ENCODE measurements at places on chromosomes 16 and 17.

DNA sequence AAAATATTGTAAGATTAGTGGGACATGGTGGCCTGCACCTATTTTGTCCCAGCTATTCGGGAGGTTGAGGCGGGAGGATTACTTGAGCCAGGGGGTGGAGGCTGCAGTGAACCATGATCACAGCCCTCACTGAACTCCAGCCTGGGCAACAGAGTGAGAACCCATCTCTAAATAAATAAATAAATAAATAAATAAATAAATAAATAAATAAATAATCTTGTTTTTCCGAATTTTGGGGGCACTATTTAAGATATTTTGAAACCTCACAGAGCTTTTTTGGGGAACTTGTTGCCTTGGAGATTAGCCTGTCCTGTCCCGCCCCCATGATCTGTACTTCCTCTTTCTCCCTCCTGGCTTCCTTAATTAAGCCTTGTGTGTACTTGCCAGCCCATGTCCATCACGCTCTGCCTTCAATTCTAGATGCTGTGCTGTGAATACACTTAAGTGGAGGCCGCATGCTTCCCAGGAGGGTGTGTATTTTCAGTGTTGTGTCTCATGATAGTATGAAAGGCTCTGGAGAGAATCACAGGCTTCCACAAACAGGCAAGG is 4.4 kb downstream of the LGALS9 start:
- no peak for DNase-seq

DNA sequence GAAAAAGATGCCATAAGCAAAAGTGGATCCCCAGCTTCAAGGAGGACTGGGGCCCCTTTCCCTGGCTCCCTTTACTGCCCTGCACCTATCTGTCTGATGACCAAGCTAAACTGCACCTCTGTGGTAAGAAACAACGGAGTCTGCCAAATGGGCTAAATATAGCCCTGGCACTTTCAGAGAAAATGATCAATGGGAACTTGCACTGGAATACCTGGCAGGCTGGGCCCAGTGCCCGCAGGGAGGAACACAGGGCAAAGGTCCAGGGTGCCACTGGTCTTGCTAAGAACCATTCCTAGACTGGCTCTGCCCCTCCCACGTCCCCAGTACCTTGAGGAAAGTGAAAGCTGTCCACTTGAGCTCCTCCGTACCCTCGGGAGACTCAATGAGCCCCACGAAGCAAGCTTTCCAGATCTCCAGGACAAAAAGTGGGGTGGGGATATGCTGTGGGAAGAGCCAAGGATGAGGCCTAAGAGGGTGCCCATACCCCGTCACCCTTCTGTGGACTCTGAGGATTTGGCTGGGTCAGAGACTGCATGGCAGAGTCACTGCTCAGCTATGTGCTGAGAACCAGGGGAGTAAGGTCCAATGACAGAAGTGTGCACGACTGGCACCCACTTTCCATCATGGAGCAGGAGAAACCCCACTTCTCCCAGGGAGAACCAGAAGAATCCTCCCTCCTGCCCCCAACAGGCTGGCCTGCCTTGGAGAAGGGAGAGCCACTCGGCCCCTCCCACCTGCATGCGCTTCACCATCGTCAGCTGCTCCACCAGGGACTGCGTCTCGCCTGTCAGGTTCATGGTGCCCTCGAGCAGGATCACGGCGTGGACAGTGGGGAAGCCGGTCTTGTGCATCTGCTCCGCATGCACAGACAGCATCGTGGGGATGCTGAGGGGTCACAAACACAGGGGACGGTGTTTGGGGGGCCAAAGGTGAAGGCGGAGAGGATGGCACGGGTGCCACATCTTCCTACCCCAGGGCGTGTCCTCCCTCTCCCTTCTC is 17.4 kb downstream of the CSF3 start:
- DNase-seq = no peak

DNA sequence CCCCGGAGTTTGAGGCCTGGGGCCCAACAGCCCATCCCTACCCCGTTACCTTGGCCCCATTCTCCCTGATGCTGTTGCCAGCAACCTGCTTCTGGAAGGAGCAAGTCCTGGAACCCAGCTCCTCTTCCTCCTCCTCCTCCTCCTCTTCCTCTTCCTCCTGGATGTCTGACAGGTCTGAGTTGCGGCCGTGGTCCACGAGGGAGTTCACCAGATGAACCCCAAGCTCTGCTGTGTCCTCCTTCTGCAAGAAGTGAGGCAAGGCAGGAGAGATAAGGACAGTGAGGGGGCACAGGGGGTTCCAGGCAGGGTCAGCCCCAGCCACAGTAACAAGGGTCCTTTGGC is 18.7 kb downstream of the TSPOAP1 start:
- no peak for DNase-seq

GRCh38 chr17:36907407-36907806 is 29.9 kb upstream of the LHX1 start:
- no peak for DNase-seq

DNA sequence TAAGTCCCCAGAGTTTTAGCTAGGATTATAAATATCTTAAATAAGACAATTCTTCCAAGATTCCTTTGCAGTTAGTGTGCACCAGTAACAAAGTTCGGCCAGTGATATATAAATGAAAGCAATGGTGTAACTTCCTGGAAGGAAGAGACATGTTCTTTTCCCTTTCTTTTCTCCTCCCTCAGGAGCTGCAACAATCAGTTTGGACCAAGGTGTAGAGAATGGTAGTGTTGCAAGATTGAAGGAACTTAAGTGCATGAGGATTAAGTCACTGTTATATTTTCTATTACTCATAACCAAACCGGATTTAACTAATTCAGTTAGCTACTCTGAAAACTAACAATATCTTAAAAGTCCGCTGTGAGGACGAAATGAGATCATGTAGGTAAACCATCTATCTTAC is 68.9 kb upstream of the KCNJ16 start:
- DNase-seq = no peak

- no peak for DNase-seq
These were observed 506 bp upstream of the COG7 start for GRCh38 chr16:23453338-23454052.

DNA sequence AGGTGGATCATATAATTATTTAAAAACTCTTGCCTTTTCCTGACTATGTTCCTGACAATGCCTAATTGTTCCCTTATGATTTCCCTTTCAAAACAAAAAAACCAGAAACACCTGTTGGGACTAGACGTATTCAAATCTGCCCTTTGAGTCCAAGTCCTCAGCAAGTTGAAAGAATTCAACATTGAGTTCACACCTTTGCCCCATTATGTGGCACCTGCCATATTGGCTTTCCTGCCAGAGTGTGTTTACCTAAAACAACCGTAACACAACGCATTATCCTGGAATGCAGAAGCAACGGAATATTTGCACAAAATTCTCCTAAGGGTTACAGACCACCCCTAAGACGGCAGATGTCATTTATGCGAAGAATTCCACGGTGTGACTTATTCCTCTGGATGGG is 105.9 kb downstream of the ZFHX3 start:
- no peak for DNase-seq

DNA sequence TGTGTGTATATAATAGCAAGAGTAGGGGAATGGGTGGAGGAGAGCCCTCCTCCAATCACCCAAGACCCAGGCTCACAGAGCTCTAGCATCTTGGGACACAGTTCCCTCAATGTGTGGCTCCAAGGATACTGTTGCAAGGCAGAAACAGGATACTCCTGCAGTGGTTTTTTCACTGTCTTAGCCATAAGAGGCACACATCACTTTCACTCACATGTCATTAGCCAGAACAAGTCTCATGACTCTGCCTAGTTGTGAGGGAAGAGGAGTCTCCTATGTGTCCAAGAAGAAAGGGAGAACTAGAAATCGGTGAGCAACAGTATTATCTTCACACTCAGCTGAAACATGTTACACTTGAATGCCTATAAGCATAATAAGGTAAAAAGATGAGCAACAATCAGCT is 11.1 kb upstream of the NUDT7 start:
- no peak for DNase-seq

DNA sequence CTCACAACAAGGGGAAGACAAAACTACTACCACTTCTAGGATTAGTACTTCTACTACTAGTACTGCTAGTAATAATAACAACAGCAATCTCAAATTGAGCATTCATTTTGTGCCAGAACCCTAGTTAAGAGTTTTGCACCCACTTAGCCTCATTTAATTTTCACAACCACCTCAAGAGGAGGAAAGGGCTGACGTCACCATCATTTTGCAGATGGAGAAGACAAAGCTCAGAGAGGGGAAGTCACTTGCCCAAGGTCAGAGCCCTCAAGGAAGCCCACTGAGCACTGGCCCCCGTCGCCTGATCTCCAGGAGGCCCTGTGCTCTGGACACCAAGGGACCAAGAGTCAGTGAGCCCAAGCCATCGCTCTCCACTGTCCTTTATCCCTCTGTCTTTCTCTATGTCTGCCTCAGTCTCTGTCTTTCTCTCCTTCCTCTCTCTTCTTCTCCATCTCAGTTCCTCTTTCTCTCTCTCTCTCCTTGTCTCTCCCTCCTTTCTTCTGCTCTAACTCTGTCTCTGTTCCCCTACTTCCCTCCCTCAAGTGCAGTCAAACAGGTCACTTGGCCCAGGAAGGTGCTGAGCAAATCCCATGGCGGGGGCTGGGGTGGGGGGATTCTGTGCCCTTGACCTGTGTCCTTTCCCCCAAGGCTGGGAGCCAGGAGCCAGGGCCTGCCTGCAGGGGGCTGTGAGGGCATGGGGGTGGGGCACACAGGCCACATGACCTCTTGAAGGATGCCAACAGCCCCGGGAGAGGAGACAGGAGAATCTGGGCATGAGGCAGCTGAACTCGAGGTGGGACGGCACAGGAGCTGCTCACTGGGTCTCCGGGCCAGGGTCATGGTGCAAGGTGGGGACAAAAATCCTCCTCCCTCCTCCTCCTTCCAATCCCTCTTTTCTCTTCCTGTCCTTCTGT is 11.2 kb upstream of the NGFR start:
- no peak for DNase-seq

GRCh38 chr17:8692916-8693315 is 51.7 kb downstream of the CCDC42 start:
- DNase-seq = peak; percentile 60

GRCh38 chr16:30065943-30066760 is 592 bp downstream of the ALDOA start:
- no peak for DNase-seq

DNA sequence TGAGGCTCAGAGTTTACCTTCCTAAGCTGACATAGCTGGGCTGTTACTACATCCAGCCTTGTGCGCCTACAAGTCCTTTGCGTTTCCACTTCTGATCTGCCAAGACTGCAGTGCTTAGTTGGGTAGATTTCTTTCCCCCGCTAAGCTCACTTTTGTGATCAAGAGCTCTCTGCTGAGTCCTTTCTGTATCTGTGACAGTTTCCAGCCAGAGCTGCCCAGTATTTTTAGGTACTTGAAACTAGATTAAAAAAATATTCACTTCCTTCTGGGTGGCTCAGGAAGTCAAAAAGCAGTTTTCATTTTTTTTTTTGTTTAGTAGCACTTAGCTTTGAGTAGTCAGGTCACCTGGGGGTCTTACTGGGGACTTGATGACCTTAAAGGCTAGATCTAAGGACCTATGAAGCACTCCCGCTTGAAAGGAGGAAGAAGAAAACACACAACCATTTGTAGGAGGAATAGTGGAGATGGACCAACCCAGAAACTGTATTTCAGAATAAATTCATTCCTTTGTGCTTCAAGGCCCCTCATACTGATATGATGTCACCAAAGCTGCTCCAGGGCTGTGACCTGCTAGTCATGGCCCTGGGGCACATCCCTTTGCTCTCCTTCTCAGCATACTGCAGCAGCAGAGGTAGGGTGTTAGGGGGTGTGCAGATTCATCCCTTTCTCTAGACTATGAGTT is 75.6 kb upstream of the HNF1B start:
- DNase-seq = no peak

DNA sequence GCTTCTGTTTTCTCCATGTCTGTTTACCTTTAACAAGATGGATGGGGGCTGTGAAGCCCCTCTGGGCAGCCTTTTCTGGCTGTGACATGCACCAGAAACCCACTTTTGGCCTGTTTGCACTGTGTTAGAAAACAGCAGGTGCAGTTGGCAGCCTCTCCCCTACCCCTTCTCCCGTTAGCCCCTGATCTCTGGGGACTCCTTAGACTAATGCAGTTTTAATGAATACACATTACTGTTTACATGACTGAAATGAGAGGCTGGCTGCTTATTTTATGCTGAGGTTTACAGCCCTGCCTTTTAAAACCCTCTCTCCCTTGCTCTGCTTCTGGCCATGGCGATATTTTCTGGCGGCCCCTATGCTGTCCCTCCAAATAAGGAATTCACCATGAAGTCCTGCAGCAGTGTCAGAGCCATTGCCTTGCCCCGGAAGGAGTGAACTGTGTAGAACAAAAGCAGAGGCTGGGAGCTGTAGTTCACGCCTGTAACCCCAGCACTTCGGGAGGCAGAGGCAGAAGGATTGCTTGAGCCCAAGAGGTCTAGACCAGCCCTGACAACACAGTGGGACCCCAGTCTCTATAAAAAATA is 79.3 kb downstream of the PRKCB start:
- no peak for DNase-seq

- DNase-seq = peak; percentile 24
These were observed 75.1 kb upstream of the GOT2 start for GRCh38 chr16:58809213-58809612.

- no peak for DNase-seq
These were observed 20.4 kb downstream of the ADGRG5 start for GRCh38 chr16:57562669-57563486.

- no peak for DNase-seq
These were observed 74.7 kb upstream of the CDH11 start for GRCh38 chr16:65196420-65197075.

DNA sequence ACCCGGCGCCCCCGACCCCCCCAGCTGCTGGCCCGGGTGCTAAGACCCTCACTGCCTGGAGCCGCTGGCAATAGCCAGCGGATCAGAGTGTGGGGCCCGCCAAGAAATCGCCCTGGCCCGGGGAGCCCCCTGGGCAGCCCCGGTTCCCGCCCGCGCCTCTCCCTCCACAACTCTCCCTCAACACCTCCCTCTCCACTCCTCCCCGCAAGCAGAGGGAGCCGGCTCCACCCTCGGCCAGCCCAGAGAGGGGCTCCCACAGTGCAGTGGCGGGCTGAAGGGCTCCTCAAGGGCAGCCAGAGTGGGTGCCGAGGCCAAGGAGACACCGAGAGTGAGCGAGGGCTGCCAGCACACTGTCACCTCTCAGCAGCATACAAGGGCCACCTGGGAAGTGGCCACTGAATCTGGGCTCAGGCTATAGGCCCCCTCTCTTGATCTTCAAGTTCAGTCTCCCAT is 385.5 kb downstream of the SEC14L1 start:
- no peak for DNase-seq

- DNase-seq = no peak
These were observed 3.2 kb downstream of the UTS2R start for GRCh38 chr17:82374626-82375331.

DNA sequence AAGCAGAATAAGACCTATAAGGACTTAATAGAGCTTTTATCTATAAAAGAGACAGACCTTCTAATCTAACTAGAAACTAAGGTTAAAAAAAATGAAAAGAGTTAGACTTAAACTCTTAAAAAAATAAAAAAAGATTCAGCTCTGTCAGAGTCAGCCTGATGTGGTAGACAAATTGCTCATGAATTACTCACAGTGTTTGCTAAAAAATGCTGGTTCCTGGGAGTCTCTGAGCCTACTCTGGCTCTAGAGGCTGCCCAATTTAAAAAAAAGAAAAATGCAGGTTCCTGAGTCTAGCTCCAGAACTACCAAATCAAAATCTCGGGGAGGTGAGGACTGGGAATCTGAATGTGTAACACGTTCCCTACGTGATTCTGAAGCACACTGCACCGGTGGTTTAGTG is 18.1 kb downstream of the SOST start:
- DNase-seq = no peak

All from epithelial cell of prostate (primary cell).